NCI-H510A treated with DMSO at 0.1 percent for 48 hours (cell line): ENCODE measurements at places on chromosomes 6 and 20.

GRCh38 chr6:145067430-145067829 is 667.9 kb downstream of the EPM2A start:
- no peak for DNase-seq

DNA sequence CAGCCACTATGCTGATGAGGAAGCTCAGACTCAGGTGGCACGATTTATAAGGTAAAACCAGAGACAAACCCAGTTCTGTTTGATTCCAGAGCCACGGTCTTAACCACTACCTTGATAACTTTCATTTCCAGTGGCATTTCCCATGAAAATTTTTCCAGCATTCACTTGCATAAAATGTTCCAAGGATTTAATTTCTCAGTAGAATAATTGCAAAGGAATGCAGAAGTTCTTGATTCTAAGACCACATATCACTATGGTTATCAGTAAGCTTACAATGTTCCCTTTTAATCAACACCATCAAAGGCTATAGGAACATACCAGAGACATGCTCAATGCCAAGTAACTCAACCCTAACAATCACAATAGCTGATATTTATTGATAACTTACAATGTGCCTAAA is 306.0 kb upstream of the HS3ST5 start:
- DNase-seq: no peak

DNA sequence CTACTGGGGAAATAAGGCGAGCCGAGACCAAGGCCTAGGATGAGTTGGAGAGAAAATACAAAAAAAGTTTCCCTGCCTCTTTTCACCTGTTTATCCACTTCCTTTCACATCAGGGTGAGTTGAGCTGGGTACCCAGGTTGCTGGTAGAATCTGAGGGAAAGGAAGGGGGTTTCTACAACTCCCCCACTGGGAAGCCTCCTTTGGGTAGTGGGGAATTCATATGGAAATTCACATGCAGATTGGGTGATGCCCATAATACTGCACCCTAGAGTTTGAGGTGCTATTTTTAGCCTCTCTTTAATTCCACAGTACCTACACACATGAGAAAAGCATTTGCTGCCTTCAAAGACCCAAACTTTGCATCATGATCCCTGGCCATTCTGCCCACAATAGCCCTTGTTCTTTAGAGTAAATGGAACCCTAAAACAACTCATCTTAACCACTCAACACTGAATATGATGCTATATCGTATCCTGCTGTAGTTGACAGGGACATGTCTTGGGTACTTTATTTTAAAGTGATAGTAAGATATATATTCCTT is 2.7 kb downstream of the OSTM1 start:
- no peak for DNase-seq

GRCh38 chr20:11205769-11206362 is 532.1 kb upstream of the JAG1 start:
- no peak for DNase-seq

GRCh38 chr6:105510746-105511145 is 107.9 kb upstream of the PREP start:
- DNase-seq: no peak
